ENCODE measurements at places on chromosomes 7 and 10. TPM values are rescaled to one million over a fixed set of nuclear protein-coding genes. Genes with fewer than 3 reads are reported as not detected.

DNA sequence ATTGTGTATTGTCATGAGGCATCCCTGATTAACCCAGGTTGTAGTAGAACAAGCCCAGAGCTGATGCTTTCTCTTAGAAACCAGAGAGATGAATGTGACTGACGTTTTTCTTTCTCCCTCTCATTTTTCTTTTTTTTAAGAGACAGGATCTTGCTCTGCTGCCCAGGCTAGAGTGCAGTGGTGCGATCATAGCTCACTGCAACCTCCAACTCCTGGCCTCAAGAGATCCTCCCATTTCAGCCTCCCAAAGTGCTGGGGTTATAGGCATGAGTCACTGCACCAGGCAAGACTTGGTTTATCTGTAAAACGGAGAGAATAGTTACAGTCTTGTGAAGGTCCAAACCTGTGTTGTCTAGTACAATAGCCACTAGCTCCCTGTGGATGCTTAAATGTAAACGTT is 5.4 kb downstream of the LMTK2 start:
- DNase-seq = no peak

DNA sequence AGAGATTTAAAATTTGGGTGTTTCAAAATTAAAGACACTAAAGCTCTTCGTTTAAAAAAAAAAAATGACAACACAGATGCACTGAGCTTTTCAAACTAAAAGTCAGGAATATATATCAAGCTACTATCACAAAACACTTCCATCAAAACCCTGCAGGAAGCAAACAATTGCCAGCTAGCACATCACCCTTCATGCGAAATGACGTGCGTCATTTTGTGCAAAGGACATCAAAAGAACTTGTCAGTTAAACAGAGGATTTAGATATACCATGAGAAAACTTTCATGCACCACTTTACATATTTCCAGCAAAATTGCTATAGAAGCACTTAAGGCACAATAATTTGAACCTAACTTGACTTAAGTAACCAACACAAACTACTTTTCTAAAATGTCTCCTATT is 264.7 kb downstream of the GRM8 start:
- DNase-seq = no peak

Gene ACSM6
- total RNA-seq = 7.7 TPM

- DNase-seq = no peak
These were observed 1160.3 kb upstream of the AUTS2 start for GRCh38 chr7:68438016-68438415.

- no peak for DNase-seq
These were observed 37.9 kb downstream of the PRPF18 start for GRCh38 chr10:13624630-13625029.
